ENCODE measurements at places on chromosomes 4 and X.

DNA sequence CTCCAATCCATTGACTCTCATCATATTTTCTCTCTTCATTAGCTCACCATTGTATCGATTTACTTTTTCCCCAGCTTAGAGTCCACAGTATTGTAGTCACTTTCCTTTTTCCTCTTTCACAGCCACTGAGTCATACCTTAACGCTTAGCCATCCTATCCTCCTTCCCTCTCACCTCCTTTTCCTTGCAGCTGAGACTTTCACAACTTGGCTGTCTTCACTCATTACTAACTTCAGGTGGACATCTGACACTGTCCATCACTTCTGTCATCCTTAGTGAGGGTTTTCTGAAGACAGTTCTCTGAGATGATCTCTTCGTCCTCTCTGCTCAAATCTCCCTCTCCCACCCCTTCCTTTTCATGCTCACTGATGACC is 70.5 kb upstream of the ESX1 start:
- DNase-seq, result no peak

GRCh38 chrX:37405956-37406355 is 56.8 kb downstream of the PRRG1 start:
- peak; percentile 44 for DNase-seq

DNA sequence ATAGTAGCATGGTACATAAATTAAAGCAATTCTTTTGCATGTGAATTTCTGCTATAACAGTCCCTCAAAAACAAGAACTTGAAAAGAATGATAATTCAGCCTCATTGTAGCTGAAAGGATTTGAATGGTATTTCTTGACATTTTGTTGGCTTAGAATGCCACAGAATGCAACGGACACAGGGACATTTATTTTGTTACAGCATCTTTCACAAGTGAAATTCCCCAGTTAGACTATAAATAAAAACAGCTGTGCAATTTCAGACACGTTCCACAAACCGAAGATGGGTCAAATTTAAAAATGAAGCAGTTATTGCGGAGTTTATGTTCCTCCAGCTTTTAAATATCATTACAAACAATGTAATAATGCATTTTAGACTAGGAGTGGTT is 82.8 kb upstream of the AMELX start:
- peak; percentile 35 for DNase-seq

- DNase-seq, result no peak
Measured at GRCh38 chr4:69116645-69117321, 20.5 kb downstream of the UGT2B7 start.

DNA sequence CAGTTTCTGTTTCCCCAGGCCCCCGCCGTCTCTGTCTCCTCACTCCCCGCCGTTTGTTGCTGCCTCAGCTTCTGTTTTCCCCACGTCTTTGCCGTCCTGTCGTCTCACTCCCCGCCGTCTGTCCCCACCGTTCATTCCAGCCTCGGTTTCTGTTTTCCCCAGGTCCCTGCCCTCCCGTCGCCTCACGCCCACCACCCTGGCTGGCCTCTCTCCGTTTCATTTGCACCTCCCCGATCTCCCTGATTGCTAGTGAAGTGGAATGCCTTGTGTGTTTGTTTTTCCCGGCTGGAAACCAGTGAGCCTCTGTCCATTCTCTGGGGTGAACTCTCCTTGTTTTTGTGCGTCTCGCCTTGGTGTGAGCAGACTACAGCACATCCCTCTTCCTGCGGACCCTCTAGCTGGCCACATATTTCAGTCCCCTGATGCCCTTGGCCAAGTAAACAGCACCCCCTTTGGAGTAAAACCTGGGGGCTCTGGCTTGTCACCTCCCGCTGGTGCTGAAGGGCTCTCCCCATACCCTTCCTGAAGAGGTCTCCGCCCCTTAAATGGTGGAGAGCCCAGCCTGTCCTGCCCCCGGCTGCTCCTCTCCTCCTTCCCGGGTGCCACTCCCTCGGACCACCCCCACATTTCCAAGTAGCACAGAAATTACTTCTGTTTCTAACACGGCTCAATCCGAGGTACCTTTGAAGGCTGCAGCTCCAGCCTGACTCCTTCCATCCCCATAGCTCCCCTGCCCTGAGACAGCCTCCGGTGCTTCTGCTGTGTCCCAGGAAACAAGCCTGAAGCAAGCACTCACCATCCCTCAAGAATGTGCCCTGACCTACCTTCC is 13.2 kb downstream of the TMEM175 start:
- DNase-seq, result no peak

- peak; percentile 27 for DNase-seq
Measured at GRCh38 chrX:119181491-119181890, 53.9 kb upstream of the KIAA1210 start.

DNA sequence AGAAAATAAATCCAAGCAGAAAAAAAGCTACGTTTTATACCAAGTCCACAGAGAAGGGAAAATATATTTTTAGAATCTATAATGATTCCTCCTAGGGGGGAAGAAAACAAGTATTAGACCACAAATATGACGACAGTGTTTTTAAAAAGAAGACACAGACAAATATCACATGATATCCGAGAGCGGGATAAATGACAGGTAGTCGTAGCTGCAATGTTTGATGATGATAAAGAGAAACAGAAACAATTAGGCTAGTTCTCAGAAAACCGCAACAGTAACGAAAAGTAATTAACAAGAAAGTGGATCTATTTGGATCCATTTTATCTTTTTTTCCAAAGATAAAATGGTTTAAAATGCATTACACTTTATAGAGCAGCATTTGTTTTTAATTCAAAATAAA is 918 bp downstream of the HAUS3 start:
- no peak for DNase-seq

DNA sequence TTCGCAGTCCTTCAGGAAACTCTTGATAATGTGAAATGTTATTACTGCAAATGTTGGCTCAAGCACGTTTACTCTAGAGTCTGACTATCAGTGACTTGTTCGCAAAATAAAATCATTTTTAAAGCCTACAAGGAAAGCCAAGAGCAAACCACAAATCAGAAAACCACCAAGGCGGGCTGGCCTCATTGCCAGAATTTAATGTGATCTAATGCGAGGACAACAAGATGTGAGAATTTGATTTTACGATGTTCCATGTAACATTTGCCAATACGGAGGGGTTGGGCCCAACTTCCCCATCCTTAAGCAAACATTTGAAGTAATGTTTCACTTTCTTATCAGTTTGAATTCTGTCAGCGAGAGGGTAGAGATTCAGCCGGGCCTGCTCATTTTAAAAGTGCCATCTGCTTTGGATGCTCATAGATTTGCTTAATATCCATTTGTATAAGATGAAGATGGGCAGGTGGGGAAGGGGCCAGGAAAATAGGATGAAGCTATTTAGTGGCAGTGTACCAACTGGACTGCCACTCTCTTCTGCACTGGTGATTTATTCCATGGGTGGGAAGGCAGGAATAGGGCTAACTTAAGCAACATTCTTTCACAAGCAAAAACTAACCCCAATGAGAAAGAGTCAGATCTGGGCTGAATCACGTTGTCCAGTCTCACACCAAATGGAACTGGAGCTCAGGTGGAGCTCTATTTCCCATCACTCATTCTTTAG is 225.3 kb downstream of the ANAPC10 start:
- no peak for DNase-seq

- DNase-seq, result no peak
Measured at GRCh38 chrX:120287513-120288112, 23.6 kb downstream of the TMEM255A start.

- DNase-seq, result no peak
Measured at GRCh38 chr4:41446391-41446790, 91.6 kb upstream of the LIMCH1 start.

DNA sequence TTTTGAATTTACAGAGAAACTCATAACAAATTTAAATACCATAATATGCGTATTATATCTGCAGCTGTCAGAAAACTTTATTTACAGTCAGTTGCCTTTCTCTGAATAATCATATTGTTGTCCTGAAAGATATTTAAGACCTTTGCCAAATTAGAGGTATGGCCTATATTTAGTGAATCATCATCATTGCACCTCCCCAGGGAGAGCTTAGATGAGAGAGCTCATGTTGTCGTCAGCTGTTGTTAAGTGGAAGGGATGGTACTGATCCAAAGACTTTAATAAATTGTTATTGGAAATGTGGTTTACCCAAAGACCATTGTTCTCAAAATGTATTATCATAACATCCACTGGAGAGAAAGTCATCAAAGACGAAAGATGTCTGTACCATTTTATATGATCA is 128.6 kb downstream of the HTR2C start:
- DNase-seq, result no peak

GRCh38 chr4:97558204-97558778 is 585.0 kb downstream of the STPG2 start:
- DNase-seq, result no peak

GRCh38 chr4:38129460-38130227 is 169.4 kb downstream of the PTTG2 start:
- DNase-seq, result peak; percentile 66

DNA sequence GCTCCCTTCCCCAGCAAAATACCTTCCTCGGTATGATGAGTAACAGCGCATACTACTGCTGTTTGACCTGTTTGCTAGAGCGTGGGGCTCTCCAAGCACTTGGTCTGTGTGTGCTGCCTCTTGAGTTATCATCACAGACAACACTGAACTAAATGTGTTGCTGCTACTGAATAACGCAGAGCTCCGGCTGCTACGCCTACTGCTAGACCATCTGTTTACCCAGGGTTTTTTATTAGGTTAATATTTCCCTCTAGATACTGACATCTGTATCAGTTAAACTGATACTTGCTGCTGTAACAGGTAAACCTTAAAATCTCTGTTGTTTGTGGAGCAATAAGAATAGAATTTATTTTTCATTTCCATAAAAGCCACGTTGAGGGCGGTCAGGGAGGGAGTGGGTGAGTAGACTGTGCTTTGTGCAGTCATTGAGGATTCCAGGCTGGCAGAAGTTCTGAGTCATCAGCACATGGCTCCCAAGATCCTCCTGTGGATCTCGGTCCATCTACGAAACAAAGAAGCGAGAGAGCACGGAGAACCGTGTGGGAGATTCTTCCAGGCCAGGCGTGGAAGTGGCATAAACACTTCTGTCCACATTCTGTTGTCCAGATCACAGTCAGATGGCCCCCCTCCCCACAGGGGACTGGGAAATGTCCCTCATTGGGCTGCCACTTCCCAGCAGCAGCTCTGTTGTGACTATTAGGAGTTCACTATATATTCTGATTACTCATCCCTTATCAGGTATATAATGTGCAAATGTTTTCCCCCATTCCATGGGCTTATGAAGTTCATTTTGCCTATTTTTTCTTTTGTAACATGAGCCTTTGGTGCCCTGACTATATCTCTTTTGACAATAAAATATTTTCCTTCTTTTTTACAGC is 14.1 kb downstream of the GRK4 start:
- peak; percentile 28 for DNase-seq

- no peak for DNase-seq
Measured at GRCh38 chrX:152151256-152151655, 12.9 kb upstream of the MAGEA10 start.

GRCh38 chr4:143502231-143502630 is 11.3 kb upstream of the SMARCA5 start:
- DNase-seq, result no peak

GRCh38 chrX:115561605-115562479 is 868 bp downstream of the PLS3 start:
- peak; percentile 47 for DNase-seq

DNA sequence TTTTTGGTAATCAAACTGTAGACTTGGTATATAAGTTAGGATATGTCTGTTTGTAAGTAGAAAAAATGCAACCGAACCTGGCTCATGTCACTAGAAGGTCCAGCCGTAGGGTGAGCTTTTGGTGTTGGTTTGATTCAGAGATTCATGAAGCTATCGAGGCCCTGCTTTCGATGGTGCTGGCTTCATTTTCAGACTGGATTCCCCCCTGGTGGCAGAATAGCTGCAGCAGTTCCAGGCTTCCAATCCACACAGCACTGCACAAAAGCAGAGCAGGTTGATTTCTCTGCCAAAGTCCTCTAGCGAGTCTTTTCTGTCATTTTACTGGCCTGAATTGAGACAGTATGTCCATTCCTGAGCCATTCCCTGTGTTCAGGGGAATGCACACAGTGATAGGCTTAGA is 33.1 kb downstream of the PDK3 start:
- DNase-seq, result peak; percentile 5

DNA sequence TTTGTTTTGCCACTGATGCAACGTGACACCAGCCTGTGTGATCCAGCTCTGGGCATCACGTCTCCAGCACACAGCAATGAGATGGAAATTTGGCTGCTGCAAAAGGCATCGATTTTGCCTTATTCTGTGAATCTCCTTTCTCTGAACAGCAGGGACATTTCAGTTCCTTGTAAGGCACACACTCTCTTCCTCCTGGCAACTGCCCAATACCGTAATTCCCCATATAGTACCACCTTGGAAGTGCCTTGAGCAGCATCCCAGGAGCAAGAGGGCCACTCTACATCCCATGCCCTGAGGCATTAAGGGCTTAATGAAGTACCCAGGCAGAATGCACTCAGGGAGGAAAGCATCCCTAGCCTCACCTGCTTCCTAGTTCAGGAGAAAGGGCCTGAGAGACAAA is 10.5 kb upstream of the MAMLD1 start:
- peak; percentile 56 for DNase-seq

DNA sequence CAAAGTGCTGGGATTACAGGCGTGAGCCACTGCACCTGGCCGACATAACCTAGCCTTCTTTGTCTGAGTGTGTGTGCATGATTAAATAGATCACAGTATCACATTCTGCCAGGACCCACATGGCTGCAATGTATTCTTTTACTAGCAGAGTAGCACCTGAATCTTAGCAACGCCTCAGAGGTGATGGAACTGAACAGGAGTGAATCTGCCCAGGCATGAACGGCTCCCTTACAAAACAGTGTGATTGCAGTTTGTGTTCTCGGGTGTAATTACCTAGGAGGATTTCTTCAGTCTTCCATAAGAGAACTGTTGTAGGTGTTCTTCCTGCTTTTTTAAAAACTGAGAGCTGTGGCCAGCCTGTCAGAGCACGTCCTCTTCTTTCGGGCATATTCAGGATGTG is 122.7 kb upstream of the STS start:
- DNase-seq, result no peak

DNA sequence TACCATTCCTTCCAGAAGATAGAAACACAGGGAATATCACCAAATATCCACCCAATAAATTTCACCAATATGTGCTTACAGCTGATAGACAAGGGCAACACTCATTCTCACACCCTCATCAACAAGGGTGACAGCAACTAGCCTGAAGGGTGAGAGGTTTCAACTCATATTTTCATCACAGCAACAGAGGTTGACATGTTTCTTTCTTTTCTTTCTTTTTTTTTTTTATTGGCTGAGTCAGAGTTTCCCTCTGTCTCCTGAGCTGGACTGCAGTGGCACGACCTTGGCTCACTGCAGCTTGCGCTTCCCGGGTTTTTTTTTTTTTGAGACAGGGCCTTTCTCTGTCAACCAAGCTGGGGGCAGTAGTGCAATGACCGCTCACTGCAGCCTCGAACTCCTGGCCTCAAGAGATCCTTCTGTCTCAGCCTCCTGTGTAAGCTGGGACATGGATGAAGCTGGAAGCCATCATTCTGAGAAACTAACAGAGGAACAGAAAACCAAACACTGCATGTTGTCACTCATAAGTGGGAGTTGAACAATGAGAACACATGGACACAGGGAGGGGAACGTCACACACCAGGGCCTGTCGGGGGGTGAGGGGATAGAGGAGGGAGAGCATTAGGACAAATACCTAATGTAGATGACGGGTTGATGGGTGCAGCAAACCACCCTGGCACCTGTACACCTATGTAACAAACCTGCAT is 27.5 kb upstream of the ASMTL start:
- no peak for DNase-seq

Measured in fibroblast of skin of scalp (primary cell).